ENCODE measurements at places on chromosomes 1 and 21.

DNA sequence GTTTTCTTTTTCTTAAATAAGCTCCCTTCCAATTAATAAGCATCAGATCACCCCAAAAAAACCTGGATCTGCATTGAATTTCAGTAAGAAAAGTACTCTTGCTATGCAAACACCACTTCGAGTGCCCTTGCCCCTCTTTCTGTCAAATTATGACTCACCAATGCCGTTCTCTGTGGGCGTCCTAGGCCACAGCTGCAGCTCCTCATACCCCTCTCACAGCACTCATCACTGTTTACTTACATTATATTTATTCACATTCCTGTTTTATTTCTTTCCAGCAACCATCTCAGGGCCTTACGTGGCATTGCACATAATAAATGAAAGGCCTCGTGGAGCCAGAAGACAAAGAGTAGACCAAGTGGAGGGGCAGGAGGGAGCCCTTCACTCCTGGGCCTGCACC lies 99.1 kb upstream of the CTTNBP2NL start:
- no peak for DNase-seq

DNA sequence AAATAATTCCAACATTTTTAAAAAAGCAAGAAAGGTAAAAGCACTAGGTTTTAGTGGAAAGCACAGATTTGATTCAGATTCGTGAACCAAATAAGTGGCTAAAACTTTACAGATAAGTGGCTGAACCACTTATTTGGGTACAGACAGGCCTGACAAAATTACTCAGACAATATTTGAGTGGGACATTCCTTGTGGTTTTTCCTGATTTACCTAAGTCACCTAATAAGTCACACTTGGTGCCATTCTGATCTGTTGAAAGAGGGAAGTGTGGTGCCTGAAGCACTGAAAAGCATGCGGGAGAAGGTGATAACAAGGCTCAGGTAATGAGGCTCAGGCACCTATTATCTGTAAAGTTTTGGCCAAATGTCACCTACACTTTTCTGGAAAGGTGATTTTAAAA lies 81.6 kb upstream of the CD55 start:
- no peak for DNase-seq

- DNase-seq = no peak
Observed at GRCh38 chr1:100350787-100351094, 1.6 kb upstream of the CDC14A start.

GRCh38 chr1:10179406-10180091 lies 30.8 kb upstream of the KIF1B start:
- no peak for DNase-seq

DNA sequence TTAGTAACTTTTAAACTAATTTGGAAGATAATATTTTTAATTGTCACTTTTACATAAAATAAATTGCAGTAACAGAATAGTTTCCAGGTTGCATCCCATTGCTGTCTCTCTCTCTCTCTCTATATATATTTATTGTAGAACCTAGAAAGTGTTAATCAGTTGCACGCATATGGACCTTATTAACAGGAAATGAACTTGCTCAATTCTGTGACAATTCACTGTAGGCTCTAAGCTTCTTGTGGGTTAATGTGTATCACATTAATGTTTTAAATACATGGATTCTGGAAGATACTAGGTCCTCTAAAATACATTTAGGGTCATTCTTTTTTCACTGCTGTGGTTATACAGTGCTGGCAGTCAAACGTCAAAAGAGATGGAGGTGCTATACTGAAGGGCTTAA lies 33.1 kb downstream of the LRRC71 start:
- no peak for DNase-seq

- peak; percentile 25 for DNase-seq
Observed at GRCh38 chr1:207077470-207078377, 10.9 kb upstream of the C4BPB start.

- no peak for DNase-seq
Observed at GRCh38 chr1:12161662-12162458, 4.9 kb upstream of the TNFRSF1B start.

Data from NCI-H1417 treated with DMSO at 0.1 percent for 48 hours (cell line).